Activated T-cell treated with anti-CD3 and anti-CD28 coated beads for 24 hours (primary cell): ENCODE measurements at places on chromosomes 12 and 14.

- DNase-seq, result no peak
Measured at GRCh38 chr12:125157177-125157576, 91.9 kb downstream of the AACS start.

- no peak for DNase-seq
Measured at GRCh38 chr14:80325112-80325511, 113.8 kb upstream of the DIO2 start.

- DNase-seq, result no peak
Measured at GRCh38 chr14:38137005-38137404, 70.7 kb upstream of the SSTR1 start.

- DNase-seq, result no peak
Measured at GRCh38 chr14:77086017-77086727, 11.9 kb upstream of the CIPC start.

- no peak for DNase-seq
Measured at GRCh38 chr12:25422241-25422640, 130.8 kb downstream of the LMNTD1 start.

GRCh38 chr14:68403191-68404145 is 389.4 kb downstream of the ZFP36L1 start:
- DNase-seq, result no peak

- DNase-seq, result no peak
Measured at GRCh38 chr12:46386877-46387629, 14.5 kb upstream of the SLC38A2 start.

DNA sequence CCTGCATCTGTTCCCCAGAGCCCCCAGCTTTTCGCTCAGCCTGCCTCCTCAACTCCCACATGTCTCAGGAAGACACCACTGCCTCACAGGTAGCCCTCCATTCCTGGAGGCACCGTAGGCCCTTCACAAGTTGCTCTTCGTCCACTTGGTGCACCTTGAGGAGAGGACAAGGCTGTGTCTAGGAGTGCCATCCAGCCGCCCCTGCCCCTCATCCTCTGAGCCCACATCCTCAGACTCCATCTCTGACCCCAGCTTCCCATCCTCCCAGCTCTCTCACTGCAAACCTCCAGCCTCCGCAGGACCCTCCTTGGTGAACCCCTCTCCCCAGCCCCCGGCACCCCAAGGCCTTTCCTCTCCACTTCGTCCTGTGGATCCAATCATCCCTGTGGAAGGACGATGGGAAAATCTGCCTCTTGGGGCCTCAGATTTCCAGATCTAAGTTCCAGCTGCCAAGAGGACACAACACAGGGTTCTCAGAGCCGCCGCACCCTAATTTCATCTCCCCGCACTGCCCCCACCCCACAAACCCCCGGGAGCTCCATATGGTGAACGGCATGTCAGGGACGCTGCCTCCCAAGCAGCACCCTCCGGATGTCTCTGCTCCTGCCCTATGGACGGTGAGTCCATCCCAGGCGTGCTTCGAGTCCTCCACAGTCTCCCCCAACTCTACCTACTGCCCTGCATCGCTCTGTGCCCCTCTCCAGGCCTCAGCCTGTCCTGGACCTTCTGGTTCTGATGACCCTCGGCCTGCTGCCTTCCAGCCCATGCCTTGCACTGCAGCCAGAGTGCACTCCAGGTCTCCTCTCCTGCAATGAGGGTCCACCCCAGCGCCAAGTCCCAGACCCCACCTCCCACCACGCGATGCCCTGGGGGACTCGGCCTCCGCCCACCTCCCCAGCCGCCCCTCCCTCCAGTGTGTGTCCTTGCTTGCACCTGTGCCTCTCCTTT is 314.1 kb upstream of the DIO3 start:
- DNase-seq, result no peak

- DNase-seq, result no peak
Measured at GRCh38 chr12:109309381-109310246, 530 bp upstream of the FOXN4 start.

- peak; percentile 4 for DNase-seq
Measured at GRCh38 chr12:118979763-118980406, 1.5 kb upstream of the SRRM4 start.
